Activated CD4-positive, alpha-beta T cell treated with anti-CD3 and anti-CD28 coated beads, Interleukin-2, amount 50 U/mL, for 24 hours (primary cell): ENCODE measurements at places on chromosomes 6 and 20.

DNA sequence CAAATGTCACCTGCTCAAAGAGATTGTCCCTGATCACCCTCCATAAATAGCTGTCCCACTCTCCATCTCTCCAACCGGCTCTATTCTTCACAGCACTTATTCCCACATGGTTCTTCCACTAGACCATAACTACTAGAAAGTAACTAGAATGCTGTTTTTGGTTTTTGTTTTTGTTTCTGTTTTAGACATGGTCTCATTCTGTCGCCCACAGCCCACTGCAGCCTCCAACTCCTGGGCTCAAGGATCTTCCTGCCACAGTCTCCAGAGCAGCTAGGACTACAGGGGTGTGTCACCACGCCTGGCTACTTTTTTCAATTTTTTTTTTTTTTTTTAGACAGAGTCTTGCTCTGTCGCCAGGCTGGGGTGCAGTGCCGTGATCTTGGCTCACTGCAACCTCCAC lies 12.2 kb downstream of the MMP24 start:
- DNase-seq: no peak

DNA sequence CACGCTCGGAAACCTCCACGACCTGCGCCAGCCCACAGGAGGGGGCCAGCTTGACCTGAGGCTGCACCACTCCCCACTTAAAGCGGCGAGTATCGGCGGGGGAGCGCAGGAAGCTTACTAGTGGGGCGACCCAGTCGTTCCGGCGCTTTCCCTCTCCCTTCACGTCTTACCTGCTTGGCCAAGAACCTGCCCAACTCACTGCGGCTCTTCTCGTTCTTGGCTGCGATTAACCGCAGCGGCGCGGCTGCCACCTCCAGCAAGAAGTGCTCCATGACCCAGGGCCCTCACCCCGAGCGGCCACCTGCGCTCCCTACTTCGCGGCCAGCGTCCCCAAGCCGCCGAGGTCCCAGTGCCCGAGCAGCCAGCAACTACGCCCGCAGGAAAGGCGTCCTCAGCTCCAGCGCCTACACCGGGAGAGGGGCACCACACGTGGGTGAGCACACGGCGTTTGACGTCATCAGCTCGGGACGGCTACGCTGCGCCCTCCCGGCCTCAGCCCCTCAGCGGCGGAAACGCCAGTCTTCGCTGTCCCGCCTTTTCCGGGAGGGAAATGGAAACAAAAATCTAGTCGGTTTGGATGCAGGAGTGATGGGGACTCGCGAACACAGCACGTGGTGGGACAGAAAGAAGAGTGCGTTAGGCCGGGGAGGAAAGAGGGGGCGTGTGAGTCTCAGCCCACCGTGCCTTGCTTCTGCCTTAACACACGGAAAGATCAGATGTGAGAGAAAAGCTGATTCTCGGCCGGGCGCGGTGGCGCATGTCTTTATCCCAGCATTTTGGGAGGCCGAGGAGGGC lies at the start of gene MDN1:
Gene MDN1 (minus strand): TSS at position 459 of the 795 bp plus-strand sequence. CDS start 187 bp downstream, at position 272.
- peak; percentile 76 for DNase-seq

GRCh38 chr20:62238569-62239277 lies 402 bp downstream of the OSBPL2 start:
- no peak for DNase-seq

- DNase-seq: no peak
These were observed 37.2 kb downstream of the CNKSR3 start for GRCh38 chr6:154473324-154473723.

DNA sequence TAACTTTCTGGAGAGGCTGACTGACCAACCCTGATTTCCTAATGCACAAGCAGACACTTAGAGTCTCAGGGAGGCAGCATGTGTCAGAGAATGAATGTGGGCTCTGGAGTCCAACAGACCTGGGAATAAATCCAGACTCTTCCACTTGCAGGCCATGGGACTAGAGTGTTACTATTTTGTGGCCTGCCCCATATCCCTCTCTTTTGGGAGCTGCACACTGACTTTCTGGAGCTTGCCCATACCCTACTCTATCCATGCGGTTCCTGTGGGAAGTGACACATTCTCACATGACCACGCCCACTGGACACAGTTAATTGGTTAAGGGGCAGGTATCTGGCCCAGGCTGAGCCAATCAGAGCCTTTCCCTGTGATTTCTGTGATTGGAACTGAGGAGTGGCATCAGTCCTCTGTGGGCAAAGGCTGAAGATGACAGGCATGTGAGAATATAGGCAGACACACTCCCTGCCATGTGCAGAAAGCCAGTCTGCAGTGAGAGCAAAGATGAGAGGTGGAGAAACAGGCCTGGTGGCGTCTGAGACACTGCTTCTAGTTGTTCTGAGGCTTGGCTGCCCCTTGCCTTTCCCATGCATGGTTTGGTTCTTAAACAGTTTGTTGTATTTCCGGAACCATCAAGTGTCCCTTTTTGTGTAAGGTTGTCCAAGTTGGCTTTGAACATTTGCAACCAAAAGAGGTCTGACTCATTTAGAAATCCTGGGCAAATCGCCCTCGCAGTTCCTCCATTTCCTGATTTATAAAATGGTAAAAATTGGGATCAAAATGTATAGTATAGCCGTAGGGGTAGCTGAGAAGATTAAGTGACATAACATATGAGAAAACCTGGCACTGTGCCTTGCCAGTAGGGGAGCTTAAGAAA lies 125.6 kb downstream of the CDC5L start:
- no peak for DNase-seq

GRCh38 chr20:63829945-63830835 lies 874 bp downstream of the ZBTB46 start:
- DNase-seq: no peak

GRCh38 chr20:47620808-47621805 lies 119.4 kb downstream of the NCOA3 start:
- no peak for DNase-seq

GRCh38 chr6:149964308-149965193 lies 808 bp downstream of the ULBP1 start:
- DNase-seq: no peak

DNA sequence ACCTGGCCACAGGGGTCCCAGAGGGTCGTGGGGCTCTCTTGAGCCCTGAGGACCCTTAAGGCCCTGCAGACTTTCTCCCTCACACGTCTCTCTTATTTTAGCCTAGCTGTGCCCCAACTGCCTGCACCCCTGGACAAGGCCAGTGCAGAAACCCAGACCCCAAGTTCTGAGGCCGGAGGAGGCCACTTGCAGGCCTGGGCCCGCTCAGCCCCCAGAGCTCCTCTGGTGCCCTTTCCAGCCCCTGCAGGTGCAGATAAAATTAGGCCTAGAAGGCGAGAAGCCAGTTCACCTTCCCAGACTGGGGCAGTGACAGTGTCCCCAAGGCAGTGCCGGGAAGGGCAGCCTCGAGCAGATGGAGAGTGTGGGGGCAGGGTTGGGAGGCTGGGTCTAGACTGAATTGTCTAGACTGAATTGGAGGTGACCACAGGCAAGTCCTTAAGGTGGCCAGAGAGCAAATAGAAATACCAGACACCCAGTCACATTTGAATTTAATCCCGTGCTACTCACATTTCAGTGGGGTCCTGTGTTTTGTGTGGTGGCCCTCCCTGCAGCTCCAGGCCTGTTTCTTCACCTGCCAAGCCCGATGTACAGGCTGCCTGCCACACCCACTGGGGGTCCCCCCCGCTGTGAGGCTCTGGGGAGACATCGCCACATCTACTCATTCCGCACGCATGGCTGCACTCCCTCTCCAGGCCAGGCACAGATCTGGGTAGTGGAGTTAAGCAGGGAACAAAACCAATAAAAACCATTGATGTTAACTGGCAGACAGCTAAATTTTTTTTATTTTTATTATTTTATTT lies 8.6 kb upstream of the IP6K3 start:
- DNase-seq: no peak

DNA sequence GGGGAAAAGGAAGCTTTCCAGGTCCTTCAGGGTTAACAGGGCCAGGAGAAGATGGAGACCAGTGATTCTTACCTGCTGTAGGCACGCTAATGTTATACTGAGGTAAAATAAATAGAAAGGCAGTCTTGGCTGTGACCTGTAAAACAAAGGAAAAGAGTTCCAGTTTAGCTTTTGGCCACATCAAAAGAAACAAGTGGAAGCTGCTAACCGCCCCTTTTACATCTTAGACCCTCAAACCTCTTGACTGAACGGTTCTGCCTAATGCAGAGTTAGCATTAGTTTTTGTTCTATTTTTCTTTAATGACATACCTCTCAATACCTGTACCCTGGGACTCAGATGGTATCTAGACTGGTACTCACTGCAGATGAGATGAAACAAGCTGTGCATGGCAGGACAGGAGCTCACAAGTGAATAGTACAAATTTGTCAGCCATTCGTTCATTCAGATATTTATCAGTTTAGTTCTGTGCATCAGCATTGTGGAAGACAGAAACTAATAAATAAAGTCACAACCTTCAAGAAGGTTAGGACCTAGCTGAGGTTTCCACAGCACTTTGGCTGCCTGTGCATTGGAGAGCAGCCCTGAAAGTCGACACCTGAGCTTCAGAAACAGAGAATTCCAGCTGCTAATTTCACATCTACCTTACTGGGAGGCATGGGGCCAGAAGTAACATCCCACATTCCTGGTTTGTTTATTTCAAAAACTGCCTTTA lies 41.0 kb downstream of the TRAM2 start:
- DNase-seq: no peak

DNA sequence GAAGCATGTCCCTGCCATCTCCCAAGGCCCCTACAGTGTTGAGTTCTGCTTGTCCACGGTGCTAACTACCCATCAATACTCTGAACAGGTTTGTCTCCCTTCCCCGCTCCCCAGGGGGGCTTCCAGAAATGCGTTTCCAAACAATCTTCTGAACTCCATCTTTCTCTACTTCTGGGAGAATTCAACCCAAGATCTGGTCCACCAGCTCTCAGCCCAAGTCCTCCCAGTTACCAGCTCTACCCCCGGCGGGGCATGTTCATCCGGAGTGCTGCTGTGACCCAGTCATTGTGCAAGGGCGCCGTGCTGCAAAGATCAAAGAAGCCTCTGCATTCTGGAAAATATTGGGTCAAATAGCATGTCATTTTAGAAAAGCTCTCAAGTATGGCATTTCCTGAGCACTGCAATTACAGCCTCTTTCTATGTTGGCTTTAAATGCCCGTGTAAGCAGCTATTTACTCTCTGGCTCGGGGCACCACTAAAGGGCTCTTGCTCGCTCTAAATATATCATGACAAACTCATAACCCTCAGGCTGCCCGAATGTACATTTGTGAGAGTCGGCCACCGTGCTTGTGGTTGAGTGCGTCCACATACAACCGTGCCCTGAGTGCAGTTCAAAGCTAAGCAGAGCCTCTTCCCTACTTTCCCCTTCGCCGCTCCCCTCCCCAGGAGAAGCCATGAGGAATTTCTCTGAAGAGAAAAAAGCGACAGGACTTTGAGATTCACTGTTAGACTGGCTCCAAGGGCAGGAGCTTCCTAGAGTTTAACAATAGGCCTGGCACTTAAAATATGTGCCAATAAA lies 71.6 kb downstream of the BANF2 start:
- DNase-seq: no peak

- DNase-seq: no peak
These were observed 25.2 kb downstream of the MEI4 start for GRCh38 chr6:77678048-77678447.

GRCh38 chr20:51043811-51044210 lies 20.9 kb upstream of the KCNG1 start:
- DNase-seq: no peak

DNA sequence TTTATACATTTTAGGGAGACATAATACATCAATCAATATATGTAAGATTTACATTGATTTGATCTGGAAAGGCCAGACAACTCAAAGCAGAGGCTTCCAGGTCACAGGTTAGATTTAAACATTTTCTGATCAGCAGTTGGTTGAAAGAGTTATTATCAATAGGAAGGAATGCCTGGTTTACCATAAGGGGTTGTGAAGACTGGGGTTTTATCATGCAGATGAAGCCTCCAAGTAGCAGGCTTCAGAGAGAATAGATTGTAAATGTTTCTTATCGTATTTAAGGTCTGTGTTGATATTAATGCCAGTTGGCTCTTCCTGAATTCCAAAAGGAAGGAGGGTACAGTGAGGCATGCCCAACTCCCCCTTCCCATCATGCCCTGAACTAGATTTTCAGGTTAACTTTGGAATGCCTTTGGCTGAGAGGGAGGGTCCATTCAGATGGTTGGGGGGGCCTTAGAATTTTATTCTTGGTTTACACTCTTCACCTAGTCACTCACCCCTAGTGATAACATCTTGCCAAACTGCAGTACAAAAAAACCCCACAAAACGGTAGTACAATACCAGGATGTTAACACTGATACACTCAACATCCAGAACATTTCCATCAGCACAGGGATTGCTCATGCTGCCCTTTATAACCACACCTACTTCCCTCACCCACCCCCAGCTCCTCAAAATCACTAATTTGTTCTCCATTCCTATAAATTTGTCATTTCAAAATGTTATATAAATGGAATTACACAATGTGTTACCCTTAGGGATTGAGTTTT lies 259.6 kb upstream of the PLN start:
- DNase-seq: no peak

- DNase-seq: no peak
These were observed 151.0 kb downstream of the VEGFA start for GRCh38 chr6:43921039-43921438.

DNA sequence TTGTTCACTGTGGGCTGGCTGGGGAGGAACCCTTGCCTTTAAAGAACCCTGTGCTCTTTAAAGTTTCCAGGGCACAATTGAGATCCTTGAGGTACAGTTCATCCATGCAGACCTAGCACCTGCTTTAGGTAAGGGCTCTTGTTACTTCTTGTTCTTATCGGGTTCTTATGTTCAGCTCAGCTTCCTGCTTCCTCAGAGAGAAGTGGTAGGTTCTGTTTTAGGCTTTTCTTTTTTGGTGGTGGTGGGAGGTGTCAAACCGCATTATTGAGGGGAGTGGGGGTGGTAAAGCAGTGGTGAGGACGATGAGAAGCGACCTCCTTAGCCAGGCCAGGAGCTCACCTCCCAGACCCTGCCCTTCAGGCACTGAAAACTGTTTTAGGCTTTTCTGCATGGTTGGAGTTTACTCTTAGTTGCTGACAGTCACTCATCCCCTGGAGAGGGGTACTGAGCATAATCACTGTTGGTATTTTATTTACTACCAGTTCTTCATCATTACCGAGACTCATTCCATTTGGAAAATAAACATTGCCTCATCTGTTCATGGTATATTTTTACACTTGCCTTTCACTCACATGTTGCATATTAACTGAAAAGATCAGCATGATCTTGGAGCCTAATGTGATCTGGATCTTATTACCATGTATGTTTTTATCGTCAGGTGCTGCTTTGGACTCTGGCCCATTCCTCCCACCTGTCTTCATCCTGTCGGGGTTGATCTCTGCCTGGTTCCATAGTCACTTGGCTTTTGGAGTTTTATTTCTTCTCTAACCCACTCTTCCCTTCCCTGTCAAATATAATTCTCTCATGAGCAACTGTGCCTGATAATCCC lies 35.4 kb downstream of the SLC16A10 start:
- DNase-seq: no peak

DNA sequence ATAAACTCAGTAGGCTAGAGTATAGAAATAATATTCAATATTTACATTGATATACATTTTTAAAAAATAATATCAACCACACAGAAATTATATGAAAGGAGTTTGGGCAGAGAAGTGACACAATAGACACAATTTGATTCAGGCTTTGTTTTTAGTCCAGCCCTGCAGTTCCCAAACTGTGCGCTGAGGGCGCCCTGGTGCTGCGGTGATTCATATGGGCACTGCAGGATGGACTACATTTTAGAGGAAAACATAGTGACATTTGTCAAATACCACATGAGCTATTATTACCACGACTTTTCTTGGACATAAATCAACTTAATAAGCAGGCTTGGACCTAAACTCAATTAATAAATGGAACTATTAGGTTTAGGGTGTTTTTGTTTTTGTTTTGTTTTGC lies 364.3 kb upstream of the ID4 start:
- no peak for DNase-seq
